ENCODE measurements at places on chromosomes 12 and 14.

DNA sequence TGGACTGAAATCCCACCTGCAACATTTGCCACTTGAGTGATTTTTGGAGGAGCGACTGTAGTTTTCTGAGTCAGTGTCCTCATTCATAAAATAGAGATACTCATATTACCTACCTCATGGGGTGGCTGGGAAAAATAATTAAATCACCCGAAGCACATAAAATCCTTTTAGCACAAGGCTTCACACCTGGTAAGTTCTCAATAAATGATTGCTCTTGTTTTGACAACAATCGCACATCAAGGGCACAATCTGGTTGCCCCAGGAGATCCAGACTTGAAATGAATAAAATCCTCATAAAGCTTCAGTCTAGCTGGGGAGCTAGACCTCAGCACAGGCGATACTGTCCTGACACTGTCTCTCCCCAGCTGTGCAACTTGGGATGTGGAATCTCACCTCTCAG lies 76.0 kb upstream of the CCDC60 start:
- H3K27ac ChIP-seq, result no peak overlapping the region
- DNase-seq, result no peak
- peaks cover 30% of the 10 kb centered on the region for H3K27me3 ChIP-seq
- H3K4me1 ChIP-seq, result no peaks in the 10 kb centered on the region
- no peaks in the 10 kb centered on the region for H3K36me3 ChIP-seq
- no peak overlapping the region for H3K4me3 ChIP-seq

GRCh38 chr12:26629864-26630263 lies 203.1 kb downstream of the ITPR2 start:
- peaks cover 63% of the 10 kb centered on the region for H3K36me3 ChIP-seq
- no peak for DNase-seq
- H3K4me1 ChIP-seq, result no peaks in the 10 kb centered on the region
- H3K27ac ChIP-seq, result no peak overlapping the region
- H3K4me3 ChIP-seq, result no peak overlapping the region

GRCh38 chr14:85178864-85179263 lies 351.1 kb upstream of the FLRT2 start:
- no peak overlapping the region for H3K4me3 ChIP-seq
- no peak for DNase-seq
- no peaks in the 10 kb centered on the region for H3K36me3 ChIP-seq

DNA sequence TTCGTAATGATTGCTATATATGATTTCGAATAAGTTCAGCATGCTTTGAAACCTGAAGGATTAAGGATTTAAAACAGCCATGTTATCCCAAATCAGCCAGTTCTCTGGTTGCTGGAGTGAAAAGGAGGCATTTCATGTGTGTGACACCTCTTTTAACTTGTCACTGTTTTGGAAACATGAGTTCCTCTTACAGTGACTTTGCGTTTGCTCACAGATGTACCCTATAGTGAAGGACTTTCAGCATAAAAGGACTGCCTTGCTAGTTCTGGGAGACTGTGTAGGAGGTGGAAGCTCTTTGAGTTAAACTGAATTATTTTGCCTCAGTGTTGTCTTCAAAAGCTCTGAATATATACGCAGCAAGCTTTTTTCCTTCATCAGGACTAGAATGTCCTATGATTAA lies 7.6 kb downstream of the RNASE11 start:
- H3K27me3 ChIP-seq, result no peaks in the 10 kb centered on the region
- H3K4me1 ChIP-seq, result no peaks in the 10 kb centered on the region
- no peak for DNase-seq
- H3K36me3 ChIP-seq, result no peaks in the 10 kb centered on the region
- no peak overlapping the region for H3K4me3 ChIP-seq

DNA sequence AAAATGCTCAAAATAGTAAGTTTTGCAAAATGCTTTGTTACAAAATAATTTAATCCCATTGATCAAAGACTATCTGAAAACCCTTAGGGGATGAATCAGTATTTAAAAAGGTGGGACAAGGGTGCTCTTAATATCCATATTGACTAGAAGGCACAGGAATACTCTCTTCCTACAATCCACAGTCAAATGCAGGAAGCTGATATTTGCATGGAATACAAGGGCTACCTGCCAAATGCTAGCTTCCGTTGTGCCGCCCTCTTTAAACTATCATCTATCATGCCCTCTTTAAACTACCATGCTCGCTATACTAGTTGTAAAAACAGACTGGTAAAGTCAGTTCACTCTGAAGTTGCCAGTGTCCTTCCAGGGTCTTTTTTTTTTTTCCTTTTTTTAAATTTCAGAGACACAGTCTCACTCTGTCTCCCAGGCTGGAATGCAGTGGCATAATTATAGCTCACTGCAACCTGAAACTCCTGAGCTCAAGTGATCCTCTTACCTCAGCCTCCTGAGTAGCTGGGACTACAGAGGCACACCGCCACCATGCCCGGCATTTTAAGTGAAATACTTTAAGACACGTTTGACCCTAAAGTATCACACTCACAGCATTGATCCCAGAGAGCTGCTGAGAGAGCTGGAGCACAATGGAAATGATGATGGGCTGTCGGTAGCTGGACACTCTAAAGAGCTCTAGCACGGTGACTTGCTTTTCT lies 6.7 kb downstream of the SLC2A3 start:
- H3K27me3 ChIP-seq, result no peaks in the 10 kb centered on the region
- H3K27ac ChIP-seq, result no peak overlapping the region
- peaks cover 56% of the 10 kb centered on the region for H3K4me1 ChIP-seq
- peaks cover 12% of the 10 kb centered on the region for H3K36me3 ChIP-seq
- no peak overlapping the region for H3K4me3 ChIP-seq

- no peak overlapping the region for H3K27ac ChIP-seq
- DNase-seq, result no peak
- H3K4me1 ChIP-seq, result no peaks in the 10 kb centered on the region
- no peak overlapping the region for H3K4me3 ChIP-seq
Observed at GRCh38 chr12:90729736-90730135, 225.2 kb downstream of the CCER1 start.

DNA sequence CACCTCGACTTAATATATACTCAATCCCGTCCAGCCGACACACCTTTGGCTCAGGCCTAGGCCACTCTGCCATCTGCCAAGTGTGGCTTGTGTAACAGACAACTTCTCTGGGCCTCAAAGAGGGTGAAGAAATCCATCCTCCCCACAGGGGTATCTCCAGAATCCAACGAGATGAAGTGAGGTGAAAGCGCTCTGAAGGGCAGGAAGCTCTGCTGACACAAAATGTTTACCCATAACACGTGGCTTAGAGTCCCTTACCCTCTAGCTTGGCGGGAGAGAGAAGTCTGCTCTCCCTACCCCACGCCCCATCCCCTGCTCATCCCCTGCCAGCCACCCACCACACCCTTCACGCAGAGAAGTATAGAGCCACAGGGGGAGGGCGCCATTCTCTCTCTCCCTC lies 13.0 kb downstream of the ZBTB39 start:
- DNase-seq, result no peak
- H3K27me3 ChIP-seq, result no peaks in the 10 kb centered on the region

DNA sequence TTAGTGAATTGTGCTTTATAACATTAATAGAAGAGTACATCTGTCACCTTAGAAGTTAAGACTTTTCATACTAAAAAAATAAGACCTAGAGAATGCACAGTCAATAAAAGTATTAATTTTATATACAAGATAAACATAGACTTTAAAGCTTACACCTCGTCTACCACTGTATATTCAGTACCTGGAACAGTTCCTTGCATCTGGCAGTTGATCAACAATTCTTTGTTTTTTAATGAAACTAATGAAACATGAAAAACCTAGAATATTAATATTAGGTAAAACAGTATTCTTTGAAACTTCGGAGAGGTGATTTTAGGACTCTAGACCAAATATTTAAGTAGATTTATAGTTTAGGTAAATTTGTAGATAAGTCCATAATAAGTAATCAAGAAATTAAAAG lies 4.3 kb downstream of the GOLT1B start:
- H3K4me1 ChIP-seq, result peaks cover 50% of the 10 kb centered on the region
- no peak for DNase-seq
- no peak overlapping the region for H3K4me3 ChIP-seq
- no peaks in the 10 kb centered on the region for H3K27me3 ChIP-seq
- peaks cover 5% of the 10 kb centered on the region for H3K36me3 ChIP-seq
- no peak overlapping the region for H3K27ac ChIP-seq

DNA sequence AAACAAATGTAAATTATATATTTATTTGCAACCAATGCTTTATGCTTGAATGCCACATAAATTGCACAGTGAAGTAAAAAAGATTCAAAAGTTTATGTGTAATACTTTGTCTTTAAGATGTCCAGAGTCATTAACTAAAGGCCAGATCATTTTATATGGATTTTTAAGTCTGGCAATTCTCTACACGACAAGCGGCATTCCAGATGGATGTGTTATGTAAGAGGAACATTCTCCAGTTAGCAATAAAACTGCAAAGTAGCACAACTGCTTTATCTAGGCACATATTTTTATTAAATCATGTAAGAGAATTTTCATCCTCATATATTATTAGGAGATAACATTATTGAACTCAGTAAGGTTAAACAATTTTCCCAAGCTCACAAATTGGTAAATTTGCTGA lies 1717.7 kb upstream of the SEL1L start:
- no peak overlapping the region for H3K4me3 ChIP-seq
- no peaks in the 10 kb centered on the region for H3K36me3 ChIP-seq
- H3K4me1 ChIP-seq, result no peaks in the 10 kb centered on the region
- H3K27ac ChIP-seq, result no peak overlapping the region

- H3K4me3 ChIP-seq, result no peak overlapping the region
Observed at GRCh38 chr12:61524851-61525250, 735.4 kb upstream of the USP15 start.

GRCh38 chr12:51442324-51442723 lies 17.7 kb downstream of the SLC4A8 start:
- H3K27me3 ChIP-seq, result no peaks in the 10 kb centered on the region
- peaks cover 3% of the 10 kb centered on the region for H3K36me3 ChIP-seq
- H3K27ac ChIP-seq, result no peak overlapping the region
- peaks cover 21% of the 10 kb centered on the region for H3K4me1 ChIP-seq
- H3K4me3 ChIP-seq, result no peak overlapping the region

DNA sequence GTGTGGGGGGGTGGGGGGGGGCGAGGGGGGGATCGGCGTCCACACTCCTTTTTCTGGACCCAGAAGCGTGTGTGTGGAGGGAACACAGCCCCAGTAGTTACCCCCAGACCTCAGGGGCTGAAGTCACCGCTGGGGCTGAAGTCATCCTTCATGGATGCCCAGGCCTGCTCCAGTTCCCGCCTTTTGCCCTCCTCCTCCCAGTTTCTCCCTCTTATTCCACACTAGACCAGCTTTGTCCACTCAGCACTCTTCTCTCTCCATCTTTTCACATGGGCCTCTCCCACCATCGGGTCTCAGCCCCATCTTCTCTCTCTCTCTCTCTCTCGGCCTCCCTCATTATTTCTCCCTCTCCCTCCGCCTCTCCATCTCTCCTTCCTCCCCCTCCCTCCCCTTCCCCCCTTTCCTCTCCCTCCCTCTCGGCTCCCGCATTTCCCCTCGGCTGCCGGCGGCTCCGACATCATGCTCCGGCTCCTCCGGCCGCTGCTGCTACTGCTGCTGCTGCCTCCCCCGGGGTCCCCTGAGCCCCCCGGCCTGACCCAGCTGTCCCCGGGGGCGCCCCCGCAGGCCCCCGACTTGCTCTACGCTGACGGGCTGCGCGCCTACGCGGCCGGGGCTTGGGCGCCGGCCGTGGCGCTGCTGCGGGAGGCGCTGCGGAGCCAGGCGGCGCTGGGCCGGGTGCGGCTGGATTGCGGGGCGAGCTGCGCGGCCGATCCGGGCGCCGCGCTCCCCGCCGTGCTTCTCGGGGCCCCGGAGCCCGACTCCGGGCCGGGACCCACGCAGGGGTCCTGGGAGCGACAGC lies at the start of gene P3H3:
TSS of gene P3H3 (plus strand) at position 426 of the 799 bp plus-strand sequence. CDS start at position 460, 34 bp downstream.
- peaks cover 4% of the 10 kb centered on the region for H3K36me3 ChIP-seq
- peak within 1 kb of the TSS; percentile 93 for H3K4me3 ChIP-seq
- H3K27ac ChIP-seq, result peak within 1 kb of the TSS; percentile 59
- H3K27me3 ChIP-seq, result peaks cover 14% of the 10 kb centered on the region
- H3K4me1 ChIP-seq, result peaks cover 22% of the 10 kb centered on the region

- no peaks in the 10 kb centered on the region for H3K36me3 ChIP-seq
- H3K4me1 ChIP-seq, result no peaks in the 10 kb centered on the region
Observed at GRCh38 chr12:82517027-82517426, 158.7 kb downstream of the METTL25 start.

Measured in naive thymus-derived CD8-positive, alpha-beta T cell (primary cell).